Activated T-helper 9 cell treated with anti-CD3 and anti-CD28 coated beads, Interleukin-2, amount 50 U/mL, for 16 hours (primary cell): ENCODE measurements at places on chromosomes 3 and 15.

DNA sequence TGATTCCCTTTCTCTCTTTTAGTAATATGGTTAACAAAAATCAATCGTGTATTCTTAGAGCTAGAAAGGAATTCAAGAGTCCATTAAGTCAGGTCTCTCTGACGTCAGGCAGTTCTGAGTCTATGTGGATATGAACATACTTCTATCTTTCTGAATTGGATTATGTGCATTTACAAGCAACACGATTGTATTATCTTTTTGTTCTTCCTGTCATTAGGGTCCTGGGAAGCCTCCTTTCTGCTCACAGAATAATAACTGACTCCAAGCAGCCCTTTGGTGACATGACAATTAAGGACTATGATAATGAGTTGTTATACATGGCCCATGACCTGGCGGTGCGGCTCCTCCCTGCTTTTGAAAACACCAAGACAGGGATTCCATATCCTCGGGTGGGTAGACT is 14.0 kb downstream of the EDEM1 start:
- DNase-seq = no peak

DNA sequence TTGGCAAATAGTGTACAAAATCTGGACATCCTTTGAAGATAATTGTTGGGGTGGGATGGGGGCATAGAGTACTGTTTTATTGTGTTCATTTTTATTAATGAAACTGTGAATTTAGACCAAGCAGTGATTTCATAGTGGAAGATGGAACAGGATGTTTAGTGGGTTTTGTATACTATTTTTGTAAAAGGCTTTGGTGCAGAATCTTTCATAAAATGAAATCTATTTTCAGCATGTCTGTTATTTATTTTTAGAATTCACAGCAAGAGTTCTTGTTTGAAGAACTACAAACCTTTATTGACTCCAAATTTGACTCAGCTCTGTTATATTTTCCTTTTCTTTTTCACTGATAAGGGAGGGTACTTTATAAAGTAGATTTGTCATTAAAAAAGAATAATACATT is 145.4 kb downstream of the AKAP13 start:
- DNase-seq = no peak

DNA sequence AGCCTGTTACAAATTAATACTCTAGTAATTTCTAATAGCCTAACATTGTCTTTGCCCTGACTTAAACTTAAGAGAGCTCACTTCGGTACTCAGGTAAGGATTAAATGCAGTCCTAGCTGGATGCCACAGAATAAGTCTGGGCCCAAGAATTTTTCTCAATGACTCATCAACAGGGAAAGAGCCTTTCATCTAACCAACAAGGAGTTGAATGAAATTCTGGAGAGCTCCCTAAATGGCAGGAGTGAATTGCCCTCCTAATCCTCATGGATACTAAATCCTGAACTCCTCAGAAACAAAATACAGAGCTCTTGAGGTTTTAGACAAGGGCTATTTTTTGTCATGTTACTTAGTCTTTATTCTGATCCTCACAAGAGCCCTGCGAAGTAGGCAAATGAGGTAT is 159.5 kb downstream of the PLCH1 start:
- no peak for DNase-seq

GRCh38 chr15:60612400-60613048 is 133.6 kb upstream of the ICE2 start:
- DNase-seq = no peak

- DNase-seq = no peak
Measured at GRCh38 chr3:37785736-37786135, 75.9 kb upstream of the CTDSPL start.
